ENCODE measurements at places on chromosomes 12 and 14. TPM values are rescaled to one million over a fixed set of nuclear protein-coding genes. Genes with fewer than 3 reads are reported as not detected.

GRCh38 chr12:47768323-47768811 is 4.7 kb upstream of the SLC48A1 start:
- DNase-seq, result no peak

GRCh38 chr14:22418631-22419030 is 170.4 kb downstream of the DAD1 start:
- no peak for DNase-seq

DNA sequence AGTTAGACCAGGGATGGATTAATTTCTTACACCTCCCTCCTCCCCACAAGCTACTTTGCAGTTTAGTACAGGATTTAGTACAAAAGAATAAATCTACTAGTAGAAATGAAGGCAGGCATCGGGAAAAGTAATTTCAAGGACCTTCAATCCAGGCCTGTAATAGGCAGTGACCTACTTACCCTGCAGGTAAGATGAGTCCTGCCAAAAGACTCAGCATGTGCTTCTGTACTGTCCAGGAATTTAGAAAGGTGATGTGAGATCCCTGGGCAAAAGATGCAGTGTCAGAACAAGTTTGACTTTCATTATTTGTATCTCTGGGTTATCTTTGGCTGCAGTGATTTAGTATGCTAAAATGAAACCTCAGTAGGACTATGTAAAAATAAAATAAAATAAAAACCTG is 403.0 kb downstream of the NOVA1 start:
- no peak for DNase-seq

DNA sequence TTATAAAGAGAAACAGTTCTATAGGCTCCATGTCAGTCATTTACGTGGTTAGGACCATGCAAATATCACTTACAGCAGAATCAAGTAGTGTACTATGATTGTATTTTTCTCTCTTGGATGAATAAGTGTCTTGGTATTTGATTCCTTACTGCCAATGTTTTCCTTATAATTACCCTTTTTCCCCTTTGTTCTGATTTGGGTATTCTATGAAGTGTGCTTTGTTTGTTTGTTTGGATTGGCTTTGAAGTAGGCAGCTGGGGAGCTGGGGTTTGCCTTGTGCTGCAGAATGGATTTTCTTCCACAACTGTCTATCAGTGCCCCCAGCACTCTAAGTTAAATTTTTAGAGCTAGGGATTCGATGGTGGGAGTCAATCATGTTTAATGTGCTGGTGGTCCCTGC is 12.4 kb downstream of the TMEM120B start:
- no peak for DNase-seq

GRCh38 chr12:91685917-91686316 is 459.7 kb downstream of the BTG1 start:
- DNase-seq, result no peak

The RTN1 gene
- total RNA-seq, result 5.6 TPM
